Mesendoderm (in vitro differentiated cells): ENCODE measurements at places on chromosomes 1 and 21.

GRCh38 chr1:37945251-37945650, 1.6 kb downstream of the INPP5B start:
- no peak for DNase-seq

DNA sequence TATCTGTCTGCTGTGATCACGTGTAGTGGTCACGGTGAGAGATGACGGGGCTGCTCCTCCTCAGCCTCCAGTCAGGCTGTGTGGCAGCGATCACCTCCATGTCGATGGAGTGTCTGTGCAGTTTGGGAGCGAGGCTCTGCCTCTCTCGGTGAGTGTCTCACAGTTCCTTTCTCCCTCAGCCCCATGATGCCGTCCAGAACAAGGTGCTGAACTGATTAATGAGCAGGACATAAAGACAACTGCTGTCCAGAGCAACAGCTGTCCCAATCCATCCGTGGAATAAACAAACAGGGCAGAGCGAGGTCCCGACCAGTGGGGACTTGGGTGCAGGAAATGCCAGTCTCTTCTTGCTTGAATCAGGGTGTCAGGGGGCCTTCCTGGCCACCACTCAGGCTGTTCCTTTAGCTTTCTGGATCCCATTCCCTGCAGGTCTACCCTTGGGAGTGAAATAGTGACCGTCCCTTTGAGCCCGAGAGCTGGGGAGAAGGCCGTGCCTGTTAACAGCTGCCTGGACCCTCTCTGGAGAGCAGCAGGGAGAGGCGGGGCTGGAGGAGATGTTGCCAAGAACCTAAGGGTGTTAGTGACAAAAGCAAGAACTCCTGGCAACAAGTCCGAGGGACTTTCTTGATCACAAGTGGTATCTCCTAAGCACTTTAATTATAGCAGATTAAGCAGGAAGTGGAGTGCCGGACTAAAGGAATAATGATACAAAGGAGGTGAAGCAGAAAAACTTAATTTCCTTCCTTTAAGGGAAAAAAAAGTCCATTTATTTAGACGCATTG, 443.9 kb downstream of the KIF26B start:
- no peak for DNase-seq

GRCh38 chr1:99661780-99662179, 15.9 kb downstream of the PALMD start:
- DNase-seq: no peak

GRCh38 chr1:228445843-228446650, 29.4 kb upstream of the TRIM17 start:
- peak; percentile 67 for DNase-seq

DNA sequence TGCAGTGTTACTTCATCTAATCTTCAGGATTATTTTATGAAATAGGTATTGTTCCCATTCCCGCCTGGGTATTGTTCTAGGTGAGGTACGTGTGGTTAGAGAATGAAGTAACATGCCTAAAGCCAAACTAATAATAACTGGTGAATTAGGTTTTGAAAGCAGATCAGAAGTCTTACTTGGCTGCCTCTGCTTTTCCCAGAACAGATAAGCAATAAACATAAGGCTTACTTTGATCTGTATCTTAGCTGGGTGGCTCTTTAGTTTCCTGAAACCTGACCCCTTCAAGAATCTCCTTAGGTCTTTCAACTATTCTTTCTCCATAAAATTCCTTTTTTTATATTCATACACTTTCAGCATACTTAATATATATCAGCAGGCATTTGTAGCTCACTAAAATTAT, 65.3 kb downstream of the VAV3 start:
- DNase-seq: peak; percentile 11

DNA sequence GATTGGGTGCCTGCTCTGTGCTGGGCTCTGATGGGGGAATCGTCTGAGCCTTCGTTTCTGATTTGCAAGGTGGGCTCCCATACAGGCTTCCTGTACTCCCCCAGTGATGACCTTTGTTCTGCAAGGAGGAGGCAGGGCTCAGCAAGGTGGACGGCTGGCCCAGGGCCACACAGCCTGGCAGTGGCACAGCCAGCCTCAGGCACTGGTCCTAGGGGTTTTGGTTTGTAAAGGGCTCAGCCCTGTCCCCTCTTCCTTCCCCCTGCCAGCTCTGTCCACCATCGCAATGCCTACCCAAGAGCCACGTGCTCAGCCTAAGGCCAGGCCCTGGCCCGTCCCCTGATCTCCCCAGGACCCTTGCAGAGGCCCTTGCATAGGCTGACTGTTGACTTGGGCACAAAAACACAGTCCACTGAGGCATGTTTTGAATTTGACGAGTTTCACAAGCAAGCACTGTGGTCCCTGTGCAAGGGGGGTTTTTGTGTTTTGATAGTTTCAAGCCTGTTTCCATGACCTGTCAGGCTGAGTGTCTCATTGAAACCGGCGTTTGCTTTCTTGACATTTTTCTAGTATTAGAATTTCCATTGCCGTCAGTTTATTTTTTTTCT, 39.5 kb upstream of the TNFRSF1B start:
- DNase-seq: no peak

DNA sequence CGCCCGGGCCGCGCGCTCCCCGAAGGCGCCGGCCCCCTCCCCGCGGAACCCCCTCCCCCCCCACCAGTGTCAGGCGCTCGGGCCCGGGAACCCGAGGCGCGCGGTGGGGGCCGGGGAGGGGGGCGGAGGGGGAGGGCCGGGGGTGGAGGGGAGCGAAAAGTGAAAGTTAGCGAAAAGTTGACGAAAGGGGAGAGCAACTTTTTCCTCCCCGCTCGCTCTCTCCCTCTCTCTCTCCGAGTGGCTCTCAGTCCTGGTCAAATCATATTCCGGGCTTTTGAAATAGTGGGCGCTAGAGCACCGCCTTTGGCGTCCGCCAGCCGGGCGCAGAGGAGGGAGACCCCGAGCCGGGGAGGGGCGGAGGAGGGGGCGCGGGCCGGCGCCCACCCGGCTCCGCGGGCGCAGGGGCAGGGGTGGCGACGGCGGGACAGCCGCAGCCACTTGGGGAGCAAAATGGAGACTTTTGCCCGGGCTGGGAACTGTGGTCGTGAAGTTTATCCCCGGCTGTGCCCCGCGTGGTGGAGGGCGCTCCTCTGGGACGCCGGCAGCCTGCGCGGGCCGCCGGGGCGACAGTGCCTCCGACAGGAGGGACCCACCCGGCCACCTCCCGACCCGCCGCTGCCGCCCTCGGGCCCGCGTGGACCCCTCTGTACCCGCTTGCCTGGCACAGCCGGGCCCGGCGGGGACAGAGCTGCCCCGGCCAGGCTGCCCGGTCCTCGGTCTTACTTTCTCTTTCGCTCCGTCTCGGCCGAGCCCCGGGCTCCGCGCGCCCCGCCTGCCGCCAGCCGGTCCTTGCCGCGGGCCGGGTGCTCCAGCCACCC, 697 bp downstream of the PRDM16 start:
- DNase-seq: peak; percentile 67

- DNase-seq: no peak
Observed at GRCh38 chr1:44662683-44663030, 11.6 kb downstream of the TMEM53 start.

- DNase-seq: no peak
Observed at GRCh38 chr1:203547771-203548421, 53.9 kb downstream of the OPTC start.

- DNase-seq: no peak
Observed at GRCh38 chr1:22687191-22687590, 23.4 kb upstream of the EPHB2 start.

- no peak for DNase-seq
Observed at GRCh38 chr1:55632058-55632457, 416.9 kb upstream of the USP24 start.

DNA sequence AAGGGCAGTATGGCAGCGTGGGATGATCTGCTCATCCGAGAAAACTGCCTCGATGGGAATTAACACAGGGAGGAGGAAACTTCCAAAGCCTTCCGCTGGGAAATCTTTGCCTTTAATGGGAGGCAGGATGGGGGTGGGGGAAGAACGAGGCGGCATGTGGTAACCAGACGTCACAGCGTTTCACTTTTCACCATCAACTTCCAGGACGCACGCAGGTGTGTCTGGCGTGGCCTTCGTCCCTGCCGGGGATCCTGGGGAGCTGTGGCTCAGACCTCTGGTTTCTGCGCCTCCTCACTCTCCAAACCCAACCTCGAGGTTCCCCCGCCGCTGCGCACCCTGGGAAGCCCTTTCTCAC, 282 bp downstream of the RSPH1 start:
- DNase-seq: no peak

DNA sequence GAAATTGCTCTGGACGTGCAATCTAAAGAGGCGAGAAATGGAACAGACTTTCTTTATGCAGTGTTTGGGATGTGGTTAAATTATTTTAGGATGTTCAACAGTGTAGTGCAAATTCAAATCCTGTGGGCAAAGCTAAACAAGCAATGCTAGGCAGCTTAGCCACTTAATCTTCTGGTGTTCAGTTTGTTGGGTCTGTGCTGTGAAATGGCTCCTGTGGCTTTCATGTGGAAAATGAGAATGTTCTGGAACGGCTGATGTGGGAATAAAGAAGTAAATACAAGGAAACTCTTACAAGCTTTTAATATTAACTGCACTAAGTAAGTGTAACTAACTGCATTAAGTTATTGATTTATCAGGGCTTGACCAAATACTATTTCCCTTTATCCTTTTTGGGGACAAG, 766.6 kb downstream of the ADGRL2 start:
- DNase-seq: no peak

GRCh38 chr1:228208831-228209551, 1.1 kb downstream of the OBSCN start:
- DNase-seq: no peak

DNA sequence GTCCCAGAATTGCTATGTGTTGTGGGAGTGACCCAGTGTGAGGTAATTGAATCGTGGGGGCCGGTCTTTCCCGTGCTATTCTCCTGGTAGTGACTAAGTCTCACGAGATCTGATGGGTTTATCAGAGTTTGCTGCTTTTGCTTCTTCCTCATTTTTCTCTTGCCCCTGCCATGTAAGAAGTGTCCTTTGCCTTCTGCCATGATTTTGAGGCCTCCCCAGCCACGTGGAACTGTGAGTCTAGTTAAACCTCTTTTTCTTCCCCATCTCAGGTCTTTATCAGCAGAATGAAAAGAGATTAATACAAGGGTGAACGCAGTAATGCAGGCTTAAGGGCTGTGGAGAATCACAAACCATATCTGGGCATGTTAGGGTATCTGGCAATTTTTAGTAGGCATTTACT, 624.0 kb downstream of the USP25 start:
- DNase-seq: no peak

DNA sequence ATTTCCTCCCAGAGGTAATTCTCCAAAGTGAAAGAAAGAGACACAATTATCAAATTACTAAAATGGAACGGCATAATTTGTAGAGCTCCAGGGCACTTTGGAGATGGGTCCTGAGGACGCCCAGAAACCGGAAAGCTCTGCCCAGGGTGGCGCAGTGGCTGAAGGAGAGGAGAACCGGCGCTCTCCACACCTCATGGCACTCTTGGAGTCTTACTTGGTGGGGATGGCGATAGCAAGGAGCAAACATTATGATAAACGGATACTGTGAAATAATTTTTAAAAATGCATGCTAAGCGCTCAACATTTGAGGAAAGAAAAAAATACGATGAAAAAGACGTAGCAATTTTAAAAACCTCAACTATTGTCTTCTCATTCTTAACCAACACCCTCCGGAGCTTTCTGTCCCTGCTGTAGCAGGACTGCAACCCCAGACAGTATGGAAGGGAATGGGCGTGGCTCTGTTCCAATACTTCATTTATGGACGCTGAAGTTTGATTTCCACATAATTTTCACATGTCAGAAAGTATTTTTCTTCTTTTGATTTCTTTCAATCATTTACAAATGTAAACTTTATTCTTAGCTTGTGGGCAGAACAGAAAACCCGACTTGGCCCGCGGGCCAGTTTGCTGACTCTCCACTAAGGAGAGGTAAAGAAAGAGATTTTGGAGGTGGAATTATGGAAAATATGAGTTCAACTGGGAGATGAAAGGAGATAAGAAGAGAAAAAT, 1.1 kb downstream of the S100A11 start:
- DNase-seq: peak; percentile 61

- no peak for DNase-seq
Observed at GRCh38 chr1:171852272-171852671, 11.0 kb downstream of the DNM3 start.

DNA sequence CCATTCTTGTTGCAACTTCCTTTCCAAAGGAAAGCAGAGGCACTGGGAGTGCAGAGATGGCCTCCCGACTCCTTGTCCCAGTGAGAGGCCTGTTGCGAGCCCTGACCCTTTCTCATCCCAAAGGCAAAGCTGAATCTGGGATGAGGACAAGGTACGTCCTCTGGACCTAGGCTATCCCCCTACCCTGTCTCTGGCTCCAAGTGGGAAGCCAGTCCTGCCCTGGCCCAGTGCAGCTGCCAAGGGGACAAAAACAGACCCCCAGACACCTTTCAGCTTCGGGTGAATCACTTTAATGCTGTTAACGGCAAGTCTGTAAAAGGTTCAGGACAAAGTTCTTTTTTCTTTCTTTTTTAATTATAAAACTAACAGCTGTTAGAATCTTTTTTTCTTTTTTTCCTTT, 2.5 kb downstream of the TSSK3 start:
- no peak for DNase-seq

GRCh38 chr1:11868331-11868980, 9.7 kb upstream of the NPPB start:
- peak; percentile 74 for DNase-seq

- peak; percentile 85 for DNase-seq
Observed at GRCh38 chr21:44918581-44919033, 2.1 kb downstream of the ITGB2 start.

DNA sequence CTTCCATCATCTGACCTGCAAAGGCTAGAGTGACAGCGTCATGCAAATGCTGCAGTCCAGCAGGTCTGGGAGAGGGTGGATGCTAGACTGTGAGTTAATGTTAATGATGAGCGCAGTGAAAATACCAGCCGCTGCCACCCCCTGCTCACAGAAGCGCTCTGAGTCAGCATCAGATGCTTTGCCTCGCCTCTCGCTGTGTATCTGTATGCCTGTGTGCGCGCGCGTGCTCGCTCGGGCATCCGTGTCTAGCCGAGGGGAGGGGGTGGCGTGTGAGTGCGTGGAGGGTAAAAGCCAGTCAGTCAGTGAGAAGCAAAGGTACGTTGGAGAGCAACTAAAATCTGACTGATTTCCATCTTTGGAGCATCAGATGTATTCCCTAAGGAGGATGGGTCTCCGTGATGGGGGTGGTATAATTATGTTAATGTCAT, 858.7 kb downstream of the USP25 start:
- peak; percentile 76 for DNase-seq

DNA sequence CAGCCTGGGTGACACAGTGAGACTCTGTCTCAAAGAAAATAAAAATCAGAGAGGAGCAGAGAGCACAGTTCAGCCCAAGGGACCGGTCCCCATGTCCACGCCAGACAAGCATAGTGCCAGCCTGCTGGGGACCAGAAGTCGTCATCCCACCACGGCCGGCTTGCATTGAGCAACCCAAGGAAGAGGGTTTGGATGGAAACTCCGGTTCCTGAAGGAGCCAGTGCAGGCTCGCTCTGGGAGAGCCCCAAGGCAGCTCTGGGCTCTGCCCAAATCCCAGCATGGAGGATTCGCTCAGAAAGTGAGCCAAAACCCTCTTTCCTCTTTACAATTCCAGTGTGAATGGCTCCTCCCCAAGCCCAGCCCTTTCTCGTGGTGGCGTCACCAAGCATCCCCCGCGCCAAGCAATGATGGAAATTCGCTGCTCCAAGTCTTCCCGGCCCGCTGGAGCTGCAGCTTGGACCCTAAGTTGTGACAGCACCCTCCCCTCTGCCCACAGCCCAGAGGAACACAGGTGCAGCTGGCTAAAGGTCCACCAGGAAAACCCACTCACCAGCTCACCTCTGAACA, 64.1 kb upstream of the SLC25A33 start:
- DNase-seq: no peak

- DNase-seq: no peak
Observed at GRCh38 chr1:46199233-46199749, 1.1 kb upstream of the POMGNT1 start.
